Activated naive CD4-positive, alpha-beta T cell (primary cell): ENCODE measurements at places on chromosomes 13 and 19.
A peak's percentile ranks its signal among the peaks of the same experiment; 100 is the strongest.

DNA sequence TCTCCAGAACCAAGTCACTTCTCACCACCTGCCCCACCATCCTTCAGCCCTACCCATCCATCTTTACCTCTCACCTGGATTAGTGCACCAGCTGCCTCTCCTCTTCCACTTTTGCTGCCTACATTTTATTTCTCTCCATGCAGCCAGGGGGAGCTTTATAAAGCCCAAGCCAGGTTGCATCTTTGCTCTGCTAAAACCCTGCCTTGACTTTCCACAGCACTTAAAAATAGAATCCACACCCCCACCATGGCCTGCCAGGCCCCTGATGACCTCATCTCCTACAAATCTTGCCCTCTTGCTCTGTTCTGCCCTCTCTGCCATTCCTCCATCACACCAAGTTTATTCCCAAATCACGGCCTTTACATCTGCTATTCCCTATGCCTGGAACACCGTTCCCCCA lies 1.8 kb downstream of the HOOK2 start:
- no peak for DNase-seq

GRCh38 chr19:19379527-19379926 lies 25.9 kb upstream of the GATAD2A start:
- DNase-seq = no peak

- no peak for DNase-seq
Observed at GRCh38 chr19:330503-330902, 14.1 kb downstream of the MIER2 start.

- no peak for DNase-seq
Observed at GRCh38 chr13:109758937-109759480, 27.4 kb downstream of the IRS2 start.

DNA sequence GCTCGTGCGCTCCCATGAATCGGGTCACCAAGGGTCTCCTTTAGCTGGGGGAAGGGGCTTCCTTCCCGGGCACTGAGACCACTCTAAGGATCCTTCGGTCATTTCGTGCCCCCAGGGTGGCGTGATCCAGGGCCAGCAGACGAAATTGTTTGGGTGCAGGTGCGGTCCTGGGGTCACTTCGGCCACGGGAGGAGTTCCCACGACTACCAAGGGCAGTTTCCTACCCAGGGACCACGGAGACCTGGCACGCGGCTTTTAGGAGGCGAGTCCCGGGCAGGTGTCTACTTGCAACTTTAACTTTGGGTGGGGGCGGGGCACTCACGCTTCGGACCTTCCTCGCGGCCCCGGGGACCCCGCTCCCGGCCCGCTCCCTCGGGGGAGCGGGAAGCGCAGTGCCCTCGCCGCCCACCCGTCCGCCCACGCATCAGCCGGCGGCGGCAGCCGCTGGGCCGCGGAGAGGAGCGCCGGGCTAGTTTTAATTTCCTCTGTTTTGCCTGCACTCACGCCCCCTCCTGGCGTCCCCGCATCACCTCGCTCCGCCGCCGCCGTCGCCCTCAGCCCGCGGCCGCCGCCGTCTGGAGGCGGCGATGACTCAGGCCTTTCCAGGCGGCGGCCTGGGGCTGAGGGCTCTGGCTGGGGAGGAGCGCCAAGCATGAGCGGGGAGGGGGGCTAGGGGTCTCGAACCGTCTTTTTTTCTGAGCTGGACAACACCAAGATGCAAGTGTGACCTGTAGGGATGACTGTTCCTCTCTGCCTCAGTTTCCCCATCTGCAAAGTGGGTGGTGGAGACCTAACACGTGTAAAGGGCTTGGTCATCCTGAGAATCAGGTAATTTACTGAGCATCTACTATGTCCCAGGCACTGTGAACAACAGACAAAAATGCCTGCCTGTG lies 21.8 kb downstream of the OLFM2 start:
- peak; percentile 56 for DNase-seq

- DNase-seq = no peak
Observed at GRCh38 chr19:17721111-17721628, 1.9 kb downstream of the MAP1S start.

- no peak for DNase-seq
Observed at GRCh38 chr13:53807251-53807834, 778.7 kb downstream of the OLFM4 start.

DNA sequence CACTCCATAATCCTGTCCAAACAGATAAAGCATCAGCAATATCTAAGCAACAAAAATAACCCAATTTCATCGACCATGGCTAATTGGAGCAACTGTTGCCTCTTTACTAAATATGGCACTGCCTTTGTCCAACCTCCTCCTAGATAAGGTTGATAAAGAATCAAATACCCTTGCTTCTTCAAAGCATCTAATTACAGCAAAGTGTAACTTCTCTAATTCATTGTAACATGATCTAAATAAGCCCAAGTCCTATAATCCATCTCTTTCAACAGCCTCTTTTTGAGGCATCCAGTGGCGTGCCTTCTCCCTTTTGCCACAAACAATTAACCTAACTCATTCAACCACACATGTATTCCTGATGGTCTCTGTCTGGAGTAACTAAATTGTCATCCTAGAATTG lies 81.7 kb upstream of the KLHL1 start:
- no peak for DNase-seq

GRCh38 chr19:28554321-28555091 lies 658.4 kb downstream of the UQCRFS1 start:
- DNase-seq = no peak

DNA sequence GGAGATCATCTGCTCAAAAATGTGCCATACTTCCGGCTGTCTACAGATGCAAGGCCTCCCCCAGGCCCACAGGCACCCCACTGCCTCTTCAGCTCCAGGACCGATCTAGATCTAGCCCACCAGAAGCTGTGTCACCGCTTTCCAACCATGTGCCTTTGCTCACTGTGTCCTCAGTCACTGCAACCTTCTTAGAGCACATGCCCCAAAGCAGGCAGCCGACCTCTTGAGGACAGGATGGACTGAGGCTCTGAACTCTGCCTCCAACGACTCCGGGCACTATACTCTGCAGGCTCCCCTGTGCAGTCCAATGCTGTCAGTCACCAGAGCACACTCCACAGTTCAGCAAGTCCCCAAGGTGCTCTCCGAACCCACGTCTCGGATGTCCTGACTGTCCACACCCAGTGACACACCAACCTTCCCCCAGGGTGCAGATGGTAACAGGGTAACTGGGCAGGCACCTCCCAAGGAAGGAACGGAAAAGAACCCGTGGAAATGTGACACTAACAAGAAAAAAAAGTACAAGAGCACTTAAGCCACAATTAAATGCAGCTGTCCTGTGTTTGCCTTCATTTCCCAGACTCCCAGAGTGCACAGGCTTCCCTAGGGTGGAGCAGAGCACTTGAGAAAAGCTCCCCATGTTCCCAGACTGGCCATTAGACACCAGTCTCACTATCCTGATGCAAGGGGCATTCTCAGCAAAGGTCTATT lies 4.8 kb downstream of the STK24 start:
- no peak for DNase-seq

- DNase-seq = no peak
Observed at GRCh38 chr19:46788968-46789338, 559 bp upstream of the SLC1A5 start.

GRCh38 chr19:29724102-29724641 lies 9.1 kb upstream of the C19orf12 start:
- DNase-seq = no peak
